ENCODE measurements at places on chromosomes 16 and 17. TPM values are rescaled to one million over a fixed set of nuclear protein-coding genes. Genes with fewer than 3 reads are reported as not detected.

The HSD17B2 gene
- total RNA-seq = not detected

The CCDC154 gene
- 0.34 TPM for total RNA-seq

The ASPA gene
- total RNA-seq = not detected

The MYL4 gene
- total RNA-seq = not detected

The CHST5 gene
- 0.08 TPM for total RNA-seq

The HOXB13 gene
- total RNA-seq = 2.3 TPM
